ENCODE measurements at places on chromosomes 4 and X. TPM values are rescaled to one million over a fixed set of nuclear protein-coding genes. Genes with fewer than 3 reads are reported as not detected.

DNA sequence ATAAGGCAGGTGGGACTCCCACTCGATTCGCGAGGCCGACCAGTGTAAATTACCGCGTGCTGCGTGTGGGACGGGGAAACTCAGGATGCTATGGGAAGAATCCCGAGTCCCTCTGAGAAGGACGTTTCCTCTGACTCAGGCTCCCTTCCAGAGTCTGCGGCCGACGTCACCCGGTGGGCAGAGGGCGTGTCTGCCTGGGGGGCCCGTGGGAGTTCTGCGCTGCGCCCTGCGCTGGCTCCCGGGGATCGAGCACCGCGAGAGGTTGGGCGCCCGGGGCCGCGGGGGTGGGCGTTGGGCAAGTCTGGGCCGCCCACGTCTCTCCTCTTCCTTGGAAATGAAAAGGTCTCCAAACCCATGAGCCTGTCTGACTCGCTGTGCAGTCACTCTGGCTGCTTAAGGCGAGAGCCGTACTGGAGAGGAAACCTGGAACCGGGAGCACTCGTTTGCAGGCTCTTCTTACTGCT is 568 bp downstream of the NIPAL1 start:
- no peaks in the 10 kb centered on the region for H3K4me1 ChIP-seq
- no peaks in the 10 kb centered on the region for H3K27me3 ChIP-seq
- H3K27ac ChIP-seq, result no peak overlapping the region
- DNase-seq, result peak; percentile 89
- H3K36me3 ChIP-seq, result no peaks in the 10 kb centered on the region
- H3K4me3 ChIP-seq, result peak overlapping the region; percentile 83

GRCh38 chrX:72208126-72208800 is 26.7 kb downstream of the PIN4 start:
- H3K36me3 ChIP-seq, result no peaks in the 10 kb centered on the region
- DNase-seq, result peak; percentile 56
- peaks cover 11% of the 10 kb centered on the region for H3K4me1 ChIP-seq
- no peaks in the 10 kb centered on the region for H3K27me3 ChIP-seq
- 0 out of 2 replicates have a peak overlapping the region, but pooled peaks have one; percentile 3 for H3K27ac ChIP-seq

GRCh38 chr4:19776929-19777328 is 474.8 kb upstream of the SLIT2 start:
- peaks cover 22% of the 10 kb centered on the region for H3K4me1 ChIP-seq
- H3K27me3 ChIP-seq, result no peaks in the 10 kb centered on the region
- no peaks in the 10 kb centered on the region for H3K36me3 ChIP-seq
- H3K27ac ChIP-seq, result peak overlapping the region; percentile 50

DNA sequence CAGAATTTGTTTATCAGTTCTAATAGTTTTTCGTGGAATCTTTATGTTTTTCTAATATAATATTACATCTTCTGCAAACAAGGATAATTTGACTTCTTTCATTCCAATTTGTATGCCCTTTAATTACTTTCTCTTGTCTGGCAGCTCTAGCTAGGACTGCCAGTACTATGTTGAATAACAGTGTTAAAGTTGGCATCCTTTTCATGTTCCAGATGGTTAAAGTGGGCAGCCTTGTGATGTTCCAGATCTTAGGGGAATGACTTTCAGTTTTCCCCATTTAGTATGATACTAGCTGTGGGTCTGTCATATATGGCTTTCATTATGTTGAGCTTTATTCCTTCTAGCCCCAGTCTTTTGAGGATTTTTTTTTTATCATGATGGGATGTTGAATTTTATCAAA is 220.6 kb upstream of the WDFY3 start:
- no peaks in the 10 kb centered on the region for H3K4me1 ChIP-seq
- no peak overlapping the region for H3K4me3 ChIP-seq
- no peaks in the 10 kb centered on the region for H3K36me3 ChIP-seq
- no peak for DNase-seq
- no peaks in the 10 kb centered on the region for H3K27me3 ChIP-seq
- no peak overlapping the region for H3K27ac ChIP-seq

DNA sequence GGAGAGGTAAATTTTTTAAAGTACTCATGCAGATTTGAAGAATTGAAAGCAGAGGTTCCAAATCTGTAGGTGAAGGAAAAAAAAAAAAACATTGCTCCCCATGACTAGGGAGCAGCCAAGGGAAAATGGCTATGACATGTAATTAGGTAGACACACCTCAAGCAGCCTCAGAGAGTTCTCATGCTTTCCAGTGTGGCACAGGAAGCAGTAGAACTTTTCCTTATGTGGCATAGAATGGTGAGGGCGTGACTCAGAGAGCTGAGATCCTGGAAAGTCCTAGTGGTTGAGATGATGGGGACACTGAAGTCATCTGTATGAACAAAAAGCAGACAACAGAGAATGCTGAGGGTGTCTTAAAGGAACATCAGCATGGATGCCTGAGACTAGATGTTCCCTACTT is 148.6 kb upstream of the NWD2 start:
- H3K36me3 ChIP-seq, result no peaks in the 10 kb centered on the region
- no peaks in the 10 kb centered on the region for H3K27me3 ChIP-seq
- H3K4me1 ChIP-seq, result no peaks in the 10 kb centered on the region
- H3K4me3 ChIP-seq, result no peak overlapping the region
- H3K27ac ChIP-seq, result no peak overlapping the region

GRCh38 chr4:75989846-75990528 is 758 bp downstream of the SDAD1 start:
- peaks cover 24% of the 10 kb centered on the region for H3K4me1 ChIP-seq
- peak overlapping the region; percentile 57 for H3K27ac ChIP-seq
- DNase-seq, result peak; percentile 42
- H3K4me3 ChIP-seq, result peak overlapping the region; percentile 88
- no peaks in the 10 kb centered on the region for H3K36me3 ChIP-seq

DNA sequence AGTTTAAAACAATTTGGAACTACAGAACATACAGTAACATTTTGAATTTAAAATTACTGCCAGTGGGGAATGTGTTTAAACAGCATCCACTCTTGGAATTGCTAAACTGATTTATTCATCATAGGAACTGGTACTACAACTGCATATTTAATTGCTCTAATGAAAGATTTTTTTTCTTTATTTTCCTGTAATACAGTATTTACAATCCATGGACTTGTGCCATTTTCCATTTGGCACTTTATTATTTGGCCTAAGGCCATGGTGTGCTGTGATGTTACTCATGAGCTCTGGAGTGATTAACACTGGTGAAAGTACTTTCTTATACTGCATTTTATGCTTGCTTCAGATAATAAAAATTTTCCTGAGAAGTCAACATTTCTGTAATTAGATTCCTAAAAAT is 69.7 kb upstream of the NUDT6 start:
- H3K27me3 ChIP-seq, result no peaks in the 10 kb centered on the region
- H3K36me3 ChIP-seq, result 0 out of 2 replicates have a peak, but pooled peaks cover 4% of the 10 kb centered on the region
- no peak overlapping the region for H3K4me3 ChIP-seq
- peak; percentile 52 for DNase-seq
- H3K27ac ChIP-seq, result no peak overlapping the region

DNA sequence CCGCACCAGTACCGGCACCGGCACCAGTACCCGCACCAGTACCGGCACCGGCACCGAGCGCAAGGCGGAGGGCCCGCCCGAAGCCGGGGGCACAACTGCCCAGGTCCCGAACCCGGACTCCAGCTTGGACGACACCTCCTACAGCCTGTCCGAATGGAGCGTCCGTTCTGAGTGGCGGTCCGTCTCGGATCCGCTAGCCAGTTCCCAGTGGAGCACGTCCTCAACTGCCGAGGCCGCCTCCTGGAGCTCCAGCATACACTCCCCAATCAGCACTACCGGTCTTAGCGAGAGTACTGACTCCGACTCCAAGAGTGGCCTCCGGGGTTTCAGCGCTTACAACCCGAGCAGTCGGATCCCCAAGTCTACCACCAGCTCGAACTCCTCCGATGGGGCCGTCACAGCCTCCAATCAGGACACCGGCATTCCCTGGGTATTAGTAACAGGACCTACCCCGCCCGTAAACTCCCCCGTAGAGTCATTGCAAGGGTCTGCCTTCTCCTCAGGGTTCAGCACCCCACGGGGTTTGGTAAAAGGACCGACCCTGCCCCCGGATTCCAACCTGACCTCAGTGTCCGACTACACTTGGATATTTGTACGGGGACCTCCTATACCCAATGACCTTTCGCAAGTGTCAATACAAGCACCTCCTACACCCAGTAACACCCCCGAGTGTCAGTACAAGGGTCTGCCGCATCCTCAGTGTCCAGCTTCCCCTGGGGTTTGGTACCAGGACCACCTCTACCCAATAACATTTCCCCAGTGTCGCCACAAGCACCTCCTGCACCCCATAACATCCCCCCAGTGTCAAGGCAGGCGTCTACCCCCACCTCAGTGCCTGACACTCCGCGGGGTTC is 721 bp upstream of the MAOA start:
- H3K4me1 ChIP-seq, result no peaks in the 10 kb centered on the region
- H3K36me3 ChIP-seq, result no peaks in the 10 kb centered on the region
- no peak overlapping the region for H3K27ac ChIP-seq
- no peaks in the 10 kb centered on the region for H3K27me3 ChIP-seq
- peak overlapping the region; percentile 76 for H3K4me3 ChIP-seq
- DNase-seq, result peak; percentile 52

DNA sequence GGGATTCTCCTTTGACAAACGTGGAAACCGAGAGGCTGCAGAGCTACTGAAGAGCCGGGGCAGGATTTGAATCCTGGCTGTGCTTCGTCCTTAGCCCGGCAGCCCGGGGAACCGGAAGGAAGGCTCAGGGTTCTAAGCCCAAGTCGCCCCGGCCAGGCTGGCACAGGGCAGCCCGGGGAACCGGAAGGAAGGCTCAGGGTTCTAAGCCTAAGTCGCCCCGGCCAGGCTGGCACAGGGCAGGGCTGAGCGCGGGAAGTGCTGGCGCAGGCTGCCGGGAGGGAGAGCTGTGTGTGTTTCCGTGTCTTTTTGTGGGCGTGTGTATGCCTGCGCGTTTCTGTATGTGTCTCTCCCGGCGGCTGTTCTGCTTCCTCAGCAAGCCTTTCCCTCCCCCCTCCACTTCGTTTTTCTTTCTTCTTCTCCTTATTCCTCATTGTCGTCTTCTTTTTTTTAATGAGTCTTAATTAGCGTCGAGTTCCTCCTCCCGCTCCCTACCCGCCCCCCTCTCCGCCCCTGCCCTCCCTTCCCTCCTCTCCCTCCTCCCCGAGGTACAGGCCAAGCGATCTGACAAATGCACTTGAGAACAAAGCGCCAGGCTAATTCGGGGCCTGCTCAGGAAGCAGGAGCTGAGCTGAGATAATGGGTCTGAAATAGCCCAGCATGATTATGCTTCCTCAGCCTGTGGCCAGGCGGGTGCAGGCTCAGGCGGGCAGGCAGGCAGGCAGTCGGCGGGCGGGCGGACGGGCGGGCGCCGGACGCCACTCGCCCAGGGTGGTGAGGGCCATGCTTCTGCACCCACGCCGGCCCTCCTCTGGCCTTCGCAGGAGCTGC is 65.9 kb downstream of the EFNB1 start:
- H3K36me3 ChIP-seq, result no peaks in the 10 kb centered on the region
- peak overlapping the region; percentile 34 for H3K4me3 ChIP-seq
- H3K4me1 ChIP-seq, result no peaks in the 10 kb centered on the region
- H3K27me3 ChIP-seq, result no peaks in the 10 kb centered on the region
- no peak overlapping the region for H3K27ac ChIP-seq

- no peak for DNase-seq
- peaks cover 5% of the 10 kb centered on the region for H3K4me1 ChIP-seq
- no peak overlapping the region for H3K4me3 ChIP-seq
Observed at GRCh38 chr4:83947125-83947829, 411.4 kb downstream of the GPAT3 start.

DNA sequence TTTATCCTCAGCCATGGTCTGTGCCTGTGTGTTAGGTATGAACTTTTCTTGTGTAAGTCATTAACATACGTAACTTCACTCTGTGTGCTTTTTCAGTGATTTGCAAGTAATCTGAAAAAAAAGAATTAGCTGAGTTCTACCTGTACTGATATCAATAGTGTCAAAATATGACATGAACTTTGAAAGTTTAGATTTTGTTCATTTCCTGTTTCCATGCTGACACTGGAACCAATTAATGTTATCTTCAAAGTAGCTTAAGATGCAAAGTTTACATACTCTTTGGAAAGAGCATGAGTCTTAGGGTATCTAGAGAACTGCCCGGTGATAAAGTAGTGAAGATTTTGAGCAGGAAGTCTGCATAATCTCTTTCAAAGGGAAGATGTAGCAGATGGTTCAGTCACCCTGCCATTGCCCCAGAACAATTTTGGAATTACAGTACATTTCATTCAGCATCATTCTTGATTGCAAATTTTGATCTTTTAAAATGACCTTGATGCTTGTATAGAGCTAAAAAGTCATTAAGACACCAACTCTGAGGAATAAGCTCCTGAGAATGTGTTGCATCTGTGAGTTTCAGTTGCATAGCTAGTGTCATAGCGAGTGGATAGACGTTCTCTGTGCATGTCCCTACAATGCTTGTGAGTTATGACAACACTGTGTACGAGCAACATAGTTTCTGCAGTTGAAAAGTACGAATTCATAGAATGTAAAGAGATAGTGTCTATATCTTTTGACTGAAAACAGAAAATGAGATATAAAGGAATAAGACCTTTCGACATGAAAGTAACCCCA is 130.5 kb downstream of the PTTG2 start:
- H3K4me3 ChIP-seq, result no peak overlapping the region
- H3K36me3 ChIP-seq, result no peaks in the 10 kb centered on the region
- no peak overlapping the region for H3K27ac ChIP-seq
- no peaks in the 10 kb centered on the region for H3K27me3 ChIP-seq
- DNase-seq, result no peak

- no peak overlapping the region for H3K27ac ChIP-seq
- DNase-seq, result peak; percentile 57
- peaks cover 24% of the 10 kb centered on the region for H3K4me1 ChIP-seq
- H3K4me3 ChIP-seq, result no peak overlapping the region
Observed at GRCh38 chr4:124936427-124936826, 223.9 kb upstream of the ANKRD50 start.

DNA sequence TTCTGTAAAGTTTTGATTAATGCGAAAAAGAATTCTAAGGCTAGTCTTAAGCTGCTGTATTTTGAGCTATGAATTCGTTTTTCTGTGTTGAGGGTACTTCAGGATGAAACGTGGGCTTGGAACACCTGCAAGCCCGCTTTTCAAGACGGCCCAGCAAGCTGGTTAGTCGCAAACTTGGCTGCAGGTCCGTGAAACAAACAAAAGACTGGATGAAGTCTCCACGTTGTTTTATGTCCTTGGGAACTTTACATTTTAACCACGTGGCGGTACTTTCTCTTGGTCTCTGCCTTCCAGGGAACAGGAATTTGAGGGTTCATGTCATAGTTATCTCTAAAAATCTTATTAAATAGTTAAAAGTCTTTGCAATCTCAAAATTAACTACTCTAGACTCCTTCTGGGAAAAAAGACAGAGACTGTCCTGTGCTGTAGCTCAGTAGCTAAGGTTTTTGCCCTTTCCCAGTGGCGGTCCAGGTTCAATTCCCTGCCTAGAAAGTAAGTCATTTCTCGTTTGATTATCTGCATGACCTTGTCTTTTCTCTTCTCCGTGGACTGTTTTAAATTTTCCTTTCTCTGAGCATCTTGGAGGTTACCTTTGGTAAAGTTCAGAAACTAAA is 21.0 kb downstream of the TENM3 start:
- no peak overlapping the region for H3K4me3 ChIP-seq
- H3K36me3 ChIP-seq, result no peaks in the 10 kb centered on the region
- no peaks in the 10 kb centered on the region for H3K4me1 ChIP-seq
- no peaks in the 10 kb centered on the region for H3K27me3 ChIP-seq

HELT gene
- not detected for total RNA-seq

CETN2 gene
- 51.7 TPM for total RNA-seq

METTL14 gene
- 21.9 TPM for total RNA-seq

WDFY3 gene
- total RNA-seq, result 38.7 TPM

IBSP gene
- not detected for total RNA-seq

RAB40A gene
- not detected for total RNA-seq

BRS3 gene
- not detected for total RNA-seq

FAM184B gene
- not detected for total RNA-seq

SPATA4 gene
- total RNA-seq, result not detected

PGAM4 gene
- not detected for total RNA-seq

UNC5C gene
- not detected for total RNA-seq

COL25A1 gene
- total RNA-seq, result not detected

F8A3 gene
- 0.32 TPM for total RNA-seq

SLIT2 gene
- total RNA-seq, result 24.9 TPM

ANOS1 gene
- not detected for total RNA-seq
